ENCODE measurements at places on chromosomes 13 and 19. TPM values are rescaled to one million over a fixed set of nuclear protein-coding genes. Genes with fewer than 3 reads are reported as not detected.

The TGFB1 gene
- 2.5 TPM for total RNA-seq

The ZNF559 gene
- 1.1 TPM for total RNA-seq

The CEACAM16 gene
- total RNA-seq: not detected

The NKPD1 gene
- 1.4 TPM for total RNA-seq

The IGFL2 gene
- 1.1 TPM for total RNA-seq

Measured in HT-29 (cell line).